Right forelimb (tissue), 1 donor: ENCODE measurements at places on chromosomes 11 and 22.
A peak's percentile ranks its signal among the peaks of the same experiment; 100 is the strongest.

- DNase-seq: no peak
These were observed 481 bp downstream of the ANGPTL5 start for GRCh38 chr11:101915791-101916291.

DNA sequence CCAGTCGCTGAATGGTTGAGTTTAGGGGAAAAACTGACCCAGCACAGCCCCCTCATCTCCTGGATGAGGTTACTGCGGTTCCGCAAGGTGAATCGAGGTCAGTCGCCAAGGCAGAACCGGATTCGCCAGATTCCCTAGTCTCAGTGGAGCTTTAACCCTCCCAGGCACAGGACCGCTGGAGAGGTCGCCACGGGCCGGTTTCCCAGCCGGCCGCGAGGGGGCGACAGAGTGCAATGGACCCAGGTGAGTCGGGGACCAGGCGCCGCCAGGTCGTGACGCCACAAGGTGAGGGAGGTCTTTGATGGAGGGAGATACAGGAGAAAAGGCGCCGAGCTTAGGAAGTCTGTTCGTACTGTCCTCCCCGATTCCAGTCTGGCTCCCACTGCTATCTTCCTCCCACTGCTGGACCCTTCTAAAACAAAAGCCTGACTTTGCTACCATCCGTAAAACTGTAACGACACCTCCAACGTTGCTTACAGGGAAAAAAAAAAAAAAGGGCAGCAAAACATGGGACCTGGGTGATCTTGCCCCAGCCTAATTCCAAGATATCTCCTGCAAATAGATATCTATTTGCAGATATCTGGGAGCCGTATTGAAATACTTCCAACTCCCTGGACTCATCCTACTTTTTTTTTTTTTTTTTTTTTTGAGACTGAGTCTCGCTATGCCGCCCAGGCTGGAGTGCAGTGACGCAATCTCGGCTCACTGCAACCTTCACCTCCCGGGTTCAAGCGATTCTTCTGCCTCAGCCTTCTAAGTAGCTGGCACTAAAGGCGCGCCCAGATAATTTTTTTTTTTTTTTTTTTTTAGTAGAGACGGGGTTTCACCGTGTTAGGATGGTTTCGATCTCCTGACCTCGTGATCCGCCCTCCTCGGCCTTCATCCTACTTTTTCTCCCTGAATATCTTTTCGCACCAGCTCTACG is 1.4 kb upstream of the GGA1 start:
- DNase-seq: peak; percentile 88

- DNase-seq: no peak
These were observed 79.4 kb upstream of the NARS2 start for GRCh38 chr11:78654071-78654470.

DNA sequence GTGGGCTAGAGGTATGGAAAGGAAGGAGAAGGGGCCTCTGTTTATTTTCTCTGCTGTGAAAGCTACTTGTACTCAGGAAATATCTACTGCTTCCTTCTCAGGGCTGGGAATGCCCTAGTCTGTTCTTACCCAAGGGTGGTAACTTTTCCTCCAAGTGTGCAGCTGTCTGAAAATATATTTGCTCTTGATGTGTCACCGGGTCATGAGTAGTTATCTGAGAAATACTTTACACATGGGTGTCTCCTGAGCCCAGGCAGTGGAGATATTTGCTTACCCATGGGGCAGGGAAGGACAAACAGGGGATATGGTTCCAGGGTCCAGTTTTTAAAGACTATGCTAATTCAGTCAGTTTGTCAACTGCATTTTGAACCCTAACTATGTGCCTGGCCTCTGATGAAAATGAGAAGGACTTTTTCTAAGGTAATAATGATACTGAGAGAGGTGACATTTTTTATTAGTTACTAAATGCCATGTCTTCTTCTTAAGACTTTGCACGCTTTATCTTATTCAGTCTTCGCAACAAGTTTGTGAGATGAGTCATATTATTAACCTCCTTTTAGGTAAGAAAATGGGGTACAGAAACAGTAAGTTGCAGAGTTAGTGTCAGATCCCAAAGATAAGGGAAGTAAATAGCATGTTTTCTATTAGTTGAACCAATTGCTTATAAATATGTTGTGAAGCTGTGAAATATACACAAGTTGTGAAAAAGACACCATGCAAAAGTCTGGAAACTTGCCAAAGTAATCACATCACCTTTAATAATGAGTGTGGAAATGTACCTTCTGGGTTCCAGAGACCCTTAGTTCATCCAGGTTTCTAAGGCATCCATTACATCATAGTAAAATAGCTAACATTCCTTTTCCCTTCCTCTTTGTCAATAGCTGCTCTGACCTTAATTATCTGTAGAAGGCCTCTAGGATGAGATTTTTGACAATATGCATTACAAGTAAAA is 22.9 kb downstream of the SYTL2 start:
- no peak for DNase-seq

GRCh38 chr11:19967787-19968186 is 192.5 kb downstream of the DBX1 start:
- no peak for DNase-seq

DNA sequence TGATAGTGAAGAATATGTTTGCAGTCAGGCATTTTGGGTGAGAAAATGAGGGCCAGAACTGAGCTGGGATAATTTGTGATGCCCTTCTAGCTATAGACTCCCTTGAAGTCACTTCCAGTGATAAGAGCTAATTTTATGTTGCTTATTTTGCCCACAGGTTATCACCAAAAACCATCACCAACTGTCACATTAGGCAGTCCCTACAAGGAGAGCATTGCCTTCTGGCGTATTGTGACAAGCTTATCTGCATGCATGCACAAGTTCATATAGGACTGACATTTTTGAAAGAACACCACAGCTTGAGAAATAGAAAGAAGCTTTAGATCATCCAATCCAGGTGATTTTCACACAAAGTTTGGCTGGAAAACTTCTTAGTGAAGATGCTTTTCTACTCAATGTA is 735.3 kb upstream of the RAG2 start:
- no peak for DNase-seq

- DNase-seq: no peak
These were observed 12.4 kb downstream of the ADM start for GRCh38 chr11:10317151-10317755.

DNA sequence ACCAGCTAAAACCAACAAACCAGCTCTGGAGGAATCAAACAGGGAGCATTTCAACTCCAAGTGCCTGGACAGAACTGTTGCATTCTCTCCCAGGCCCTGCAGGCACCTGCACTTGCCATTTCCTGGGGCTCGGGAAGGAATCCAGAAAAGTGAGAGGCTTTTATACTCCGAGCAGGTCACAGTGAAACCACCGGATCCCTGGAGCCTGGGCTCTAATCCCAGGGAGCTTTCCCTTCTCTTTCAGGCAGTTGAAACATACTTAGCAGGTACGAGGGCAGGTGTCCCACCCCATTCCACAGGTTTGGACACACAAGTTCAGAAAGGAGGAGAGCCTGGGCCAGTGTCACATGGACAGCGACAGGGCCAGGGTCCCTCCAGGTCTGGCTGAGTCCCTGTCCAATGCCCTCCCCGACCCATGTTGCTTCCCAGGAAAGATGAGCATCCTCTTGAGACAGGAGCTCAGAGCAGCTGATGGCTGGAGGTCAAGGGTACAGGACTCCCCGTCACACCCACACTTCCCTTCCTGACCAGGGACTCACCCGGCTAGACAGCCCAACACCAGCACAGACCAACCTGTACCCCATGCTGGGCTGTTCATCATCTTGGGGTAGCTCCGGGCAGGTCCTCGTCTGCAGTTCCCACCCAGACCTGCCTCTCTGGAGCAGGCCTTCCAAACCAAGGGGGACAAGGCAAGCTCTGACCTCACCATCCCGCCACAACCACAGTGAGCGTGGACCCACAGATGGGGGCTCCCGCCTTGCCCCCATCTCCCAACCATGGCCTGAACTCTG is 49.9 kb upstream of the CD5 start:
- peak; percentile 22 for DNase-seq

GRCh38 chr22:33303099-33303498 is 244.9 kb upstream of the SYN3 start:
- no peak for DNase-seq

DNA sequence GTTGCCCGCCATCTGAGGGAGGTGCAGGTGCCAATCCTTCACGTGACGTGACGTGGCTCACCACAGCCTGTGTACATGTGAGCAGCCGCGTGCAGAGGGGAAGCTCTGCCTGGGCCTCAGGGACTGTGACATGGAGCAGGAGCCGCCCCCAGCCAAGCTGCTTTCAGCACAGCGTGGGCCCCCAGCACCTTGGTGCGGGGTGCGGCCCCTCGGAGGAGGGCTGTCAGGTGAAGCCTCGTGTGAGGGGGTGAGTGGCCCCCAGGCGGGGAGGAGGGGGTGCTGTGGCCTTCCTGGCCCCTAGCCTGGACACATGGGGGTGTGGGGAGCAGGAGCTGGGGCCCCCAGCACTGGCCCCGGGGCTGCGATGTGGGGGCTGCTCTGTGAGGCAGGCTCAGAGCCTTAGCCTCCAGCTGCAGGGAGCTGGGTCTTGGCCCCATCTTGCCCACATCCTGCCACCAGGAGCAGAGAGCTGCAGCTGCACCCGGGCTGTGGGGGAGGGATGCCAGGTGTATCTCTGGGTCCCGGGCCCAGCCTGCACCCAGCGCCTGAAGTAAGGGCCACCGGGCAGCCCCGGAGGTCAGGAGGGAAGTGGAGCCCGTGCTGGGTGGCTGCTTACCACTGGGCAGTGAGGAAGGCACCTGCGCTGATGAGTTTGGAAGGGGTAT is at the start of gene ADORA2A:
TSS of gene ADORA2A (plus strand) at position 100 of the 665 bp plus-strand sequence. CDS start 5,806 bp downstream, outside the sequence.
- no peak for DNase-seq

DNA sequence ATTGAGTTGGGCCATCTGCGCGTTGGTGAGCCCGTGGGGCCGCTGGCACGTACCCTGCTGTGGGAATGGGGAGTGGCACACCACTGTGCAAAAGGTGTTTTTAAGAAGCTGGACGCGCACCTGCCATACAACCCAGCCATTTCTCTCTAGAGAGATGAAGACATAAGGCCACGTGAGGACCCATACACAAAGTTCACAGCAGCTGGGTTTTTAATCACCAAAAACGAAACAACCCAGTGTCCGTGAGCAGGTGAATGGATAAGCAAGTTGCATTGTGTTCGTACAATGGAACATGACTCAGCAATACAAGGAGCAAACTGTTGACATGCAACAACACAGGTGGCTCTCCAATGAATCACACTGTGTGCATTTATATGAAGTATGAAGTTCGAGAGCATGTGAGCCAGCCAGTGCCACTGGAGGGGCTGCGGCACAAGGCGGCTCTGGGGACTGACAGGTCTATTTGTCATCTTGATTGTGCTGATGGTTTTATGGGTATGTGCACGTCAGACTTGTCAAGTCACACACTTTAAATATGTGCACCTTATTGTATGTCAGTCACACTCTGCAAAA is 30.6 kb upstream of the PANX2 start:
- DNase-seq: no peak

DNA sequence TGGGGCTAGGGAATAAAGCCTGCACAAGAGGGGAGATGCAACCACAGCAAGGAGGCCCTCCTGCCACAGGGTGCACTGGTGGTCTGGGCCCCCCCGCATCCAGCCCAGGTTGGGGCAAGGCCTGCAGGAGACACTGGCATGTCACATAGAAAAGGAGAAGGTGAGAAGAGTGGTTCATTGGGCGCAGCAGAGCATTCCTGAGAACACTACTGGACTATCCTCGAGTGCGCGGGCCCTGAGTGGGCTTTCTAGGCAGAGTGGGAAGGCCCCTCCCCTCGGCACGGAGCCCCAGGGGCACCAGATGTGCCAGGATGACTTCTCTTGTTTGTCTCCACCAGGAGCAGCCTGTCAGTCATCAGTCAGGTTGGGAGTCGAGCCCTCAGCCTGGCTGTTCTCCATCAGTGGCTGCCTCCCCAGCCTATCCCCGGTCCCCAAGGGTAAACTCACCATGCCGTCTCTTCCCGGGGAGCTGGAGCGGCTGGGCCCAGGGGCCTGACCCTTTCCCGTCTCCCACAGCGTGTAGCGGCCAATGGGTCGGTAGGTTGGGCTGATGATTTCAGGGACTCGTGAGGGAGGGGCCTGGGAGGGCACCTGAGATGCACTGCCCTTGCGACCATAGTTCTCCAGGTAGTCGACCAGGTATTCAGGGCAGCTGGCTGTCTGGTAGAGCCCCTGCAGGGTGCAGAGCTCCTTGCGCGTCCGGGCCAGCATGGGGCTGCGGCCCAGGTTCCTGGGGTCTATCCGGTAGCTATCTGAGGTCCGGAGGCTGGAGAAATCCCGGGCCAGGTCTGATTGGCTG is 9.0 kb downstream of the USP2 start:
- DNase-seq: no peak

- DNase-seq: no peak
These were observed 32.0 kb downstream of the POU2AF3 start for GRCh38 chr11:111330234-111330893.

GRCh38 chr11:117824571-117825537 is at the start of gene FXYD2:
FXYD2 (minus strand) TSS chr11:117824744; CDS start chr11:117824678, 66 bp downstream.
- DNase-seq: peak; percentile 45

- DNase-seq: no peak
These were observed 62.5 kb downstream of the SLC22A12 start for GRCh38 chr11:64653388-64653973.

GRCh38 chr22:45008186-45008681 is 1.6 kb downstream of the PHF21B start:
- DNase-seq: no peak

- DNase-seq: no peak
These were observed 82.8 kb upstream of the E2F8 start for GRCh38 chr11:19323502-19323901.

- DNase-seq: no peak
These were observed 266.5 kb upstream of the MTNR1B start for GRCh38 chr11:92702805-92703448.
